A172 (cell line): ENCODE measurements at places on chromosomes 5 and 9.

- no peak for DNase-seq
Observed at GRCh38 chr9:78905986-78906755, 609.2 kb downstream of the PSAT1 start.

GRCh38 chr5:87827539-87827938 is 414.8 kb upstream of the CCNH start:
- peak; percentile 18 for DNase-seq

DNA sequence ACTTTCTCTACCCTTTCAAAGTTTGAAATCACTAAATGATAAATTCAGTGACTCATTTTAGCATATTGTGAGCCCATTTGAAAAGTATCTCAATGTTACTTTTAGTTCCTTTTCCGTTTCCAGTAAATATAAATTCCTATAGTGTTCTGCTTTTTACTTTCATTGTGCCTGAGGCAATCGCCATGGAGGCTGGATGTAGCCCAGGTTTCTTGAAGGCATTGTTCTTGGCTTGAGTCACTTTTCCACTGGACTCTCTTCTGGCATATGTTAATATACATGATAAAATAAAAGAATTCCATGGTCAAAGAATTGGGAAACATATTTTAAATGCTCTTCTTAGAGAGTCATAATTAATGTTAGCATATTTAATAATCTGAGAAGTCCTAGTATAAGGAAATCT is 327.0 kb downstream of the IZUMO3 start:
- DNase-seq = no peak

GRCh38 chr5:150616506-150616905 is 24.0 kb upstream of the SYNPO start:
- no peak for DNase-seq

- DNase-seq = peak; percentile 38
Observed at GRCh38 chr9:101791938-101792337, 53.5 kb upstream of the GRIN3A start.

DNA sequence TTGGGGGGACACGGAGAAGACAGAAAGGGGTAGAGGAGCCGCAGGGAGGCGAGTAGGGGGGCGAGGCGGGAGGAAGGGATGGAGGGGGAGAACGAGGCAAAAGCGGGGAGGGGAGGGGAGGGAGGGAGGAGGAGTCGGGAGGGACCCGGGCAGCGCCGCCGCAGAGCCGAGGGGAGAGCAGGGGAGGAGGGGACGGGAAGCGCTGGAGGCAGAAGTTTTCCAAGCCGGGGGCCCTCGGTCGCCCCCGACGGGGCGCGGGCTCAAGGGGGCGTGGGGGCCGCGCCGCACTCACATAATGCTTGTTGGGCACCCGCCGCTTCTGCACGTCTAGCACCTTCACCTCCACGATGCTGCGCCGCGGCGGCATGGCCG is 353 bp downstream of the SH3PXD2B start:
- DNase-seq = no peak

GRCh38 chr5:180555168-180555921 is 36.0 kb downstream of the SCGB3A1 start:
- DNase-seq = no peak

GRCh38 chr9:109290385-109290784 is 30.5 kb downstream of the EPB41L4B start:
- no peak for DNase-seq

GRCh38 chr5:61881821-61882487 is 424.1 kb upstream of the KIF2A start:
- DNase-seq = peak; percentile 77

DNA sequence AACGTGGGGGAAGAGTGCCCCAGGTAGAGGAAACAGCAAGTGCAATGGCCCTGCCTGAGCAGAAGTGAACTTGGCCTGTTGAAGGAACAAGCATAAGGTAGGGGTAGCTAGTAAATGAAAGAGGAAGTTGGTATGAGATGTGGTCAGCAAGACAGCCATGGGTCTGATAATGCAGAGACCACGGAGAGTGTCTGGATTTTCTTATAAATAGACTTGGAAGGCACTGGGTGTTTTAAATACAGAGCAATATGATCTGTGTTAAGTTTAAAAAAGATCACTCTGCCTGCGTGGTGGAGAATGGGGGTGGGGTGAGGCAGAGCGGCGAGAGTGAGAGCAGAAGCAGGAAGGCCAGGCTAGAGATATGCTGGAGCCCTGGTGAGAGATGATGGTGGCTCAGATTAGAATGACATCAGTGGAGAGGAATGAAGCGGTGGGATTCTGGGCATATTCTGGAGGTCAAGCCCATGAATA is 4.2 kb downstream of the ADAM19 start:
- peak; percentile 71 for DNase-seq

DNA sequence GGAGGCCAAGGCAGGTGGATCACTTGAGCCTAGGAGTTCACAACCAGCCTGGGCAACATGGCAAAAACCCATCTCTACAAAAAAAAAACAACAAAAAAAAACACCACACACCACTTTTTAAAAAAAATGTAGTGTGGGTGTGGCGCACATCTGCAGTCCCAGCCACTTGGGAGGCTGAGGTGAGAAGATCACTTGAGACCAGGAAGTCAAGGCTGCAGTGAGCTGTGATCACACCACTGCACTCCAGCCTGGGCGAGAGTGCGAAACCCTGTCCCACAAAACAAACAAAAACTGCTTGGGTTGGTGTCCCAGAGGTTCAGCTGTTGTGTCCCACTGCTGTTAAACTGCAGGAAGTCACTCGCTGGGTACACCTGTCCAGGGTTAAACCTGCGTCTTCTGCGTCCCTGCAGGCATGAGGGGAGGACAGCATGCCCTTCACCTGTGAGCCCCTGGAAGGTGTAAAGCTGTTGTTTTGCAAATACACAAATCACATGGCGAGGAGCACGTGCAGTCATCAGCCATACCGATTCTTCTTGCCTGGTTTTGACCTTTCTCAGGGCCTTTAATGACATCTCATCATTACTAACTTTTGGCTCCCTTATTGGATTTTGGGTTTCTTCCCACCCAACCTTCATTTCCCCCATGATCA is 29.3 kb upstream of the CLPTM1L start:
- DNase-seq = no peak

- DNase-seq = peak; percentile 28
Observed at GRCh38 chr5:7615566-7616061, 219.7 kb downstream of the ADCY2 start.

GRCh38 chr5:72501488-72501887 is 5.7 kb downstream of the ZNF366 start:
- no peak for DNase-seq

GRCh38 chr9:135199489-135199888 is 112.0 kb downstream of the OLFM1 start:
- no peak for DNase-seq

DNA sequence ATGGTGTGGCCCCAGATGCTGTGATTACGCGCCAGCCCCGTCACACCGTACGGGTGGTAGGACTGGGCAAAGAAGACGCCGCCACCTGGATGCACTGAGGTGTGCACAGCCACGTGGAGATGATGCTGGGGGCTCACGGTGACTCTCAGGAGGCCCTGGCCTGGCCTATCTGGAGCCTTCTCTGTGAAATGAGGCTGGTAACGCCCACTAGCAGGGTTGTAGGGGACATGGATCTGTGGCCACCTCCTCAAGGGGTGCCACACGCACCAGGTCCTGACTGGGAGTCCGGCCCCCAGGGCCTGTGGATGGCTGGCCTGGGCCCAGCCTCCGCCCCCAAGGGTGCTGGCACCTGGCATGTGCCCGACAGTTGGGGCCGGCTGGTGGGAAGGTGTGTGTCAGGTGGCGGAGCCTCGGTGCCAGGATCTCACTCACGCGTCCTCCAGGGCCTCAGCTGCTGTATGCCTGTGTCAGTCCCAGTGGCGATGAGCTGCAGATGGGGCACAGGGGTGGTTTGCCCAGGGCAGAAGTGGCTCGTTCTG is 32.4 kb downstream of the NEK6 start:
- no peak for DNase-seq

DNA sequence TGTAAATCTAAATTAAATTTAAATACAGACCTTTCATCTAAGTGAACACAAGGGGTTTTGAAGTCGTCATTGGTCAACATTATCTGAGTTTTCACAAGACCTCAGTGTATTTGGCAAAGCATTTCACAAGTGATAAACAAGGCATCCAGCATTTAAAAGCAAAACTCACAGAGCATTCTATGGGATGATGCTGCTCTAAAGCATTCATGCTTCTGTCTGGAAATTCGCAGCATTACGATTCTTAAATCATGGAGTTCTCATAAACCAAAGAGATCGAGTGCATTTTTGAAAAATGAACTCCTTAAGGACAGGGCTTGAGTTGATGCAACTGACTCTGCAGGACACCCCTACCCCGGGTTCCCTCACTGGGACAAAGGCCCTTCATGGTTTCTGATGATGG is 46.1 kb upstream of the SPATA31E1 start:
- no peak for DNase-seq

GRCh38 chr9:133162861-133163503 is 732 bp downstream of the GBGT1 start:
- DNase-seq = no peak

DNA sequence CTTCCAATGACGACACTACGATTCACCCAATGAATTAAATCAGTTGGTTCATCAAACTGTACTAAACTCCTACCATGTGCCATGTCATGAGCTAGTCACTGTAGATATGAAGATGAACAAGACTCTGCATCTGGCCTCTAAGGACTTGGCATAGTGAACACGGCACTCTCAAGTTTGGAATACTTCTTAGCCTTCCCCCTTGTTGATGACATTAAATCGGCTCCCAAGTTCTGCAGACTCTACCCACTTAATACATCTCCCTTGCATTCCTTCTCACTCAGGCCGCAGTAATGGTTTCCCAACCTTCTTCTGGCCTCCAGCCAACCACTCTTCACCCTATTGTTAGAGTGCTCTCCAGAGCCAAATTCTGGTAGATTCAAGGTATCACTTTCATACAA is 184.7 kb downstream of the MAPKAP1 start:
- DNase-seq = peak; percentile 76

- DNase-seq = peak; percentile 78
Observed at GRCh38 chr9:127568971-127569885, 42.8 kb upstream of the STXBP1 start.

GRCh38 chr5:109191153-109191558 is 218.6 kb downstream of the PJA2 start:
- peak; percentile 57 for DNase-seq

GRCh38 chr5:79802406-79802805 is 112.8 kb downstream of the CMYA5 start:
- DNase-seq = no peak

- DNase-seq = no peak
Observed at GRCh38 chr9:112502175-112502946, 15.7 kb downstream of the KIAA1958 start.

GRCh38 chr9:80146466-80146865 is 574.7 kb downstream of the TLE4 start:
- DNase-seq = no peak

DNA sequence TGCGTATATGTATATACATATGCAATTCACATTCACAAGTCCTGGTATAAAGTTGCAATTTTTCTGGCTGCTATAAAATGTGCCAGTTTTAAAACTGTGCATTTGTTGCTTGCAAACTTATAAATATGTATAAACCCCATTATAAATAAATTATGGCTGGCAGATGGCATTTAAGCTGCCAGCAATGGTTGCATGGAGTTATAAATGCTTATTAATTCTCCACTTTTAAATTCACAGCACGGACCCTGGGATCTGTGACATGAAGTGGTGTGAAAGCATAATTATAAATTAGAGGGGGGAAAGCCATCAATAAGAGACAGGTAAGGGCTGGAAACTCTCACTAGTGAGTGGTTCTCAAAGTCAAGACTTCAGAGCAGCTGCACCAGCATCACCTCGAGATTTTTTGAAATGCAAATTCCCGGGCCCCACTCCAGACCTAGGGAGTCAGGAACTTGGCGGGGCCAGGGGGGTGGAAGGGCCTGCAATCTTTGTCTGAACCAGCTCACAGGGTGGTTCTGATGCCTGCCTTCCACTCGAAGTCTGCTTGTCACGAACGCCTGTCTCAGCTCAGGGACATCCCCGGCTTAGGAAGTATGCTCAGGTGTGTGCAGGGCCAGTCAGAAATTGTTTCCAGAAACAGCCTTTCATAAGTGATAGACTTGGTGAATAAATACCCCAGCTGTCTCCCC is 16.9 kb downstream of the S1PR3 start:
- DNase-seq = no peak

- DNase-seq = no peak
Observed at GRCh38 chr5:127718181-127718580, 15.0 kb downstream of the CCDC192 start.

GRCh38 chr5:181111010-181111409 is 20.0 kb downstream of the OR2V1 start:
- no peak for DNase-seq

- DNase-seq = no peak
Observed at GRCh38 chr5:54799645-54800044, 185.7 kb downstream of the ESM1 start.

GRCh38 chr5:139459451-139459934 is 3.0 kb downstream of the ECSCR start:
- DNase-seq = no peak

- no peak for DNase-seq
Observed at GRCh38 chr5:96159043-96159442, 197.4 kb upstream of the ELL2 start.

GRCh38 chr5:157956271-157956885 is 97.4 kb upstream of the CLINT1 start:
- DNase-seq = no peak

GRCh38 chr5:97846643-97847042 is 663.6 kb upstream of the RIOK2 start:
- DNase-seq = no peak

GRCh38 chr9:5947912-5948311 is 57.2 kb downstream of the MLANA start:
- DNase-seq = no peak

GRCh38 chr9:31393240-31393639 is 991.2 kb upstream of the ACO1 start:
- DNase-seq = peak; percentile 16

DNA sequence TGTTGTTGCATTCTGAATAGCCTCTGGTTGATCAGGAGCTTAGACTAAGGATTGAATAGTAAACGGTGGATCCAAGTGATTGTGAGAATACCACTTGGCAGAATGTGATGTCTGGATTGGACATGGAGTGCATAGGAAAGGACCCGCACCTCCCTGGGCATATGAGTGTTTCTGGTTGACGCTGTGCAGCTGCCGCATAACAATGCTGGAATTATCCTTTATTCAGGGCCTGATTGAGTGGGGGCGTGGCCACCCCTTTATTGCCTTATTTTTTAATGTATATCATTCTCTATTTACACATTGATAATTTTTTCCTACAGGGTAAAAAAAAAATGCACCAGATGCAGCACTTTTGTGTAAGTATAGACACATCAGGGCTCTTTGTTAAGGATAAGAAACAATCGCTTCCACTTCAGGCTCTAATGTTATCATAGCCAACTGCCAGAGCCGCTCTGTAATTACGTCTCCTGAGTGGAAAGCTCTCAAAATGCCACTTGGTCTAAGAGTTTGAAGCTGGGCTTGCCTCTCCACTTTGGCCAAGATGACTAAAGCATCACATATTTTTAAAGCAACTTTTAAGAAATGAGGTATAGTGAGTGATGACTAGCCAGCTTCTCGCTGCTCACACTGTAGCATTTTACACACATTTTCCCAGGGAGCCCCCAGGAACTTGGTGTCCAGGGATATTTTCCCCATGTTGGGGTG is 5.7 kb downstream of the FGD3 start:
- DNase-seq = peak; percentile 36
